Epithelial cell of proximal tubule (primary cell): ENCODE measurements at places on chromosomes 16 and 17. TPM values are rescaled to one million over a fixed set of nuclear protein-coding genes. Genes with fewer than 3 reads are reported as not detected.

SEPTIN12 gene
- not detected in 2 replicates for total RNA-seq

- DNase-seq = no peak
Measured at GRCh38 chr16:86625029-86625428, 46.7 kb downstream of the FOXL1 start.

DNA sequence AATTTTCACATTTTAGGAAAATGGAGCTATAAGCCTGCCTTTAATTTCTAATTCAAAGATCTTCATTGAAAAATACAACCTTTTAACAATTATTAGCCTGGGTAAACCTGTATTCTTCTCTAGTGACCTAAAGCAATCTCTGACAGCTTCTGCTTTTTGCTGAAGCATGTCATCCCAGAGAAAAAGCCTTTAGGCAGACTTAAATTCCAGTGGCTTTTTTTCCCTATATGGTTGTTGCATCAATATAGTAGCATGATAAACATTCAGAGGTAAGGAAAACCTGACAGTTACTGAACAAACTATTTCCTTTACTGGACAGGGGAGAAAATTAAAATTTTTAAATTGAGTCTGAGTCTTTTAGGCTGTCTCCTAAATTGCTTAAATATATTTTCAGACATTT lies 7.8 kb upstream of the EVI2A start:
- no peak for DNase-seq

- DNase-seq = no peak
Measured at GRCh38 chr17:75096082-75096625, 8.4 kb downstream of the SLC16A5 start.

- no peak for DNase-seq
Measured at GRCh38 chr17:77892469-77893143, 65.9 kb upstream of the TNRC6C start.

DNA sequence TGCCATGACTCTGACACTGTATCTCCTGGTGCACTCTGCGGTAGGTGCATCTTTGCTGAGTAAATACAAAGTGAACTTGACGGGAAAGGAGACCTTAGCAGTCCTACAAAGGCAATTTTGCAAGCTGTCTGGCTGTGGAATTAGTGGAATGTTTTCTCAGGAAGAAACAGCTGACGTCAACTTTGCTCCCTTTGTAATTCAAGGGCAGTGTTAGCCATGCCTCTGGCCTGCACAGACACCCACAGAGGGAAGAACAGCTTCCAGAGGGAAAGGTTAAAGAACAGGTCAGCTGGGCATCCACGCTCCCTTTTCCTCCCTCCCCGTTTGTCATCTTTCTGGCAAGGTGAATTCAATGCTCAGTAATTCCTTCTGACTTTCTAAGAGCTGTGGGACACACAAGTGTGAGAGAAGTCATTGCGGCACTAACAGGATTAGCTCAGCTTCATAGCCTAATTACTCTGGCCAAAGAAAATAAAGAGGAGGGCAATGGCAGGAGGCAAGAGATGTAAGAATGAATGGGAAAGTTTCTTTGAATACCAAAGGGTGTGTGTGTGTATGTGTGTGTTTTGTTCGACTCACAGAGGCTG lies 476.9 kb upstream of the GOT2 start:
- peak; percentile 58 for DNase-seq
